Stimulated activated CD8-positive, alpha-beta memory T cell treated with anti-CD3 and anti-CD28 coated beads, Interleukin-4, amount 100 ng/mL, for 24 hours (primary cell): ENCODE measurements at places on chromosomes 3 and 15.

- no peak for DNase-seq
Measured at GRCh38 chr15:51353976-51354375, 12.5 kb downstream of the GLDN start.

DNA sequence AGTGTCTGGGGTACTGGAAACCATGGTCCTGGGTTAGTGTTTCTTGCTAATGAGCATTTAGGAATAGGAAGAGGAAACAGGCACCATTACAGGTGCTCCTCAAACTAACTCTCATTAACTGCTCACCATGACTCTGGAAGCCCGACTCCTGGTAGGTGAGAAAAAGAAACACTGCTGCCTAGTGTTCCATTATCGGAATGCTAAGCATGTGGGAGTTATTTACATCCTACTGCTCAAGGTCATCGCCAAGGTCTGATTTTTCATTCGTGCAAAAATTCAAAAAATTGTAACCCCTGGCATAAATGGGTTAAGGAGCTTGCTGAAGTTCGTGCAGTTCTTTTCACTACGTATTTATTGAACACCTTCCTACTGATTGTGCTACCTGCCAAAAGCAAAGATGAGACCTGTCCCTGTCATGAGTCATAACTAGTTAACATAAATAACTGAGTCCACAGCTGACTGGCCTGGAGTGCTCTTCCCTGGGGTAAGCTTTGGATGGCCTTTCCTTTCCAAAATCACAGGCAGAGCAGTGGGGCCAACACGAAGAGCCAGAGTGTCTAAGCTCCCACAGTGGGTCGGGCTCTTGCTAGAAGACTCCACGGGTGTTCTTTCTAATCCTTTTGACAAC, 22.7 kb upstream of the PAQR5 start:
- DNase-seq: no peak

DNA sequence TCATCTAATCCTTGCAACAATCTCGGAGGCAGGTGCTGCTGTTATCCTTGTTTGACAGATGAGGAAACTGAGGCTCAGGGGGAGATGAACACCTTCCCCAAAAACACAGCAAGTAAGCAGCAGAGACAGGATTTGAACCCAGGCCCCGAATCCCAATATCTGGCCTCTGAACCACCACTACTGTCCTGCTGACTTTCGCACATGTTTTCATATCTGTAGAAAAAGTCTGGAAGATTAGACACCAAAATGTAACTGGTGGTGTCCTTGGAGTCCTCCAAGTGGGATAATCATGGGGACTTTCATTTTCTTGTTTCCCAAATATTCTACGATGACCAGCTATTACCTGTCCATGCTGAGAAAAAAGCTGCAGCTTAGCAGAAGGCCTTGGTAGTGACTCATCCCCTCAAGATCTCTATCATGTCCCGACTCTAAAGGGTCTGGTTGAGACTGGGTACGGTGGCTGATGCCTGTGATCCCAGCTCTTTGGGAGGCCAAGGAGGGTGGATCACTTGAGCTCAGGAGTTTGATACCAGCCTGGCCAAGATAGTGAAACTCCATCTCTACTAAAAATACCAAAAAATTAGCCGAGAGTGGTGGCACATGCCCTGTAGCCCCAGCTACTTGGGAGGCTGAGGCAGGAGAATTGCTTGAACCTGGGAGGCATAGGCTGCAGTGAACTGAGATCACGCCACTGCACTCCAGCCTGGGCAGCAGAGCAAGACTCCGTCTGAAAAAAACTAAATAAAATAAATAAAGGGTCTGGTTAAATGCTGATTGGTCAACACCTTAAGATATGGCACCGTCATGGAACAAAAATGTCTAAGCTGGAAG, 8.6 kb downstream of the IRAK2 start:
- no peak for DNase-seq

DNA sequence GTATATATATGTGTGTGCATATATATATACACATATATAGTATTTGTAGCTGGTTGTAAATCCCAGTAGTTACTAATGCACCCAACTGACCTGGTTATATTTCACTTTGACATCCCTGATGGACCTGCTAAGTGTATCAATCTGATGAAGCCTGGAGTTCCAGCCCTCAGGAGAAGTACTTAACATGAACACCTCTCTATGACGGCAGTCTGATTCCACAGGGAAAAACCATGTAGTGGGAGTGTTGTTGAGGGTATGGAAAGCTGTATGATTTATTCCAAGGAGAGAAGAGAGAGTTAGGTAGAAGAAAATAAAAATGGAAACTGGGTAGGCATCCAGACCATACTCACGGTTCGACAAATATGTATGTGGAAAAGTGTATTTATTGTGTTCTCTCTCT, 531.2 kb upstream of the SEMA6D start:
- no peak for DNase-seq

DNA sequence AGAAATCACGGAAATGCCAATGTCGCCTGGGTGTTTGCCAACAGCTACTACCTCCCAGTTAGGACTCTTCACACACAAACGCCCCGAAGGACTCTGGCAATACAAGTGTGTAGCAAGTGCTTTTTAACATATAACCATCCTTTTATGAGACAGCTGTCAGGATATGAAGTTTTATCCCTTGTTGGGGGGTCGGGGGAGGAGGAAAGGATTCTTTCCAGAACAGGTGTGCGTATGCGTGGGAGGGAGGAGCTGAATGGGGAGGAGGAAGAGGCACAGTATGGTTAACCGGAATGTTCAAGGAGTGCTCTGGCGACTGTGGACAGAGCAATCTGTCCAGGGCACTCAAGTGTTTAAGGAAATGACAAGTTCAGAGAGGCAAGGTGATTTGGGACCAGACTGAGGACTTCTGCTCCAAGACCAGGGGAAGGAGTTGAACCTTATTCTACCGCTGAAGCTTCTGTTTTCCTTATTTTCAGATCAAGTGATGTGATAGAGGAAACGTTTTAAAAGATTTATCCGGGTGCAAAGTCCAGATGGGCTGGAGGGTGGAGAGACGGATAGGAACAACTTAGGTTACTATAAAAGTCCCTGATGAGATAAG, 1.3 kb downstream of the TSPAN3 start:
- DNase-seq: no peak

GRCh38 chr15:59189241-59189640, 17.4 kb upstream of the LDHAL6B start:
- no peak for DNase-seq

DNA sequence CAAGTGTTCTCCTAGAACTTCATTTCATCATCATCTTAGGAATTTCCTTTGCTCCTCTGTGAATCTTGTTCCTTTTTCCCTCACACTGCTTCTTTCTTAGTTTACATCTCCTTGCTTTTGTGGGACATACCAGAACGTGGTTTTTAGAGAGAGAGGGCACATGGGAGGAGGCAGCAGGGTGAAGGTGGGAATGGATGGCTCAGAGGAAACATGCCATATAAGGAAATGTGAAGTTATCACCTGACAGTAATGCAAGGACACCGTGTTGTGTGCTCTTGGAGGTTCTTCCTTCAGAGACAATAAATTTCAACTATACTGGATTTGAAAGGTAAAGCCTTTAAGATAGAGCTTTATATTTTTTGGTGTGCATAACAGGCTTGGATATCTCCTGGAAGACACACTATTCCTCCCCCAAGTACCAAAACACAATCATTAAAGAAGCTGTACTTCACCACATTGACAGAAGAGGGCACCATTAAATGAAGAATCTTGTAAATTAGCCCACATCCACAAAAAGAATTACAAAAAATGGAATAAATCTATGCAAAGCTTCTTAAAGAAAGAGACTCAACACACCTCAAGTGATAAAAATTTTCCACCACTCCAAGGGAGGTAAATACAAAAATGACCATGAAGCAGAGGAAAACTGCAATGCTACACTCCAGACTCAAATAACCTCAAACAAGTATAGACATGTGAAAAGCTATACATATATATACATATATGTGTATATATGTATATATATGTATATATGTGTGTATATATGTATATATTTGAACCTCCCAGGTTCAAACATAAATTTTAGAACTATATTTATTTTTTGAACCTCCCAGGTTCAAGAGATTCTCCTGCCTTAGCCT, 26.1 kb downstream of the RPL39L start:
- DNase-seq: no peak

GRCh38 chr3:178075344-178075743, 460.9 kb upstream of the KCNMB2 start:
- no peak for DNase-seq

- no peak for DNase-seq
Measured at GRCh38 chr15:37199545-37199944, 99.2 kb upstream of the MEIS2 start.

DNA sequence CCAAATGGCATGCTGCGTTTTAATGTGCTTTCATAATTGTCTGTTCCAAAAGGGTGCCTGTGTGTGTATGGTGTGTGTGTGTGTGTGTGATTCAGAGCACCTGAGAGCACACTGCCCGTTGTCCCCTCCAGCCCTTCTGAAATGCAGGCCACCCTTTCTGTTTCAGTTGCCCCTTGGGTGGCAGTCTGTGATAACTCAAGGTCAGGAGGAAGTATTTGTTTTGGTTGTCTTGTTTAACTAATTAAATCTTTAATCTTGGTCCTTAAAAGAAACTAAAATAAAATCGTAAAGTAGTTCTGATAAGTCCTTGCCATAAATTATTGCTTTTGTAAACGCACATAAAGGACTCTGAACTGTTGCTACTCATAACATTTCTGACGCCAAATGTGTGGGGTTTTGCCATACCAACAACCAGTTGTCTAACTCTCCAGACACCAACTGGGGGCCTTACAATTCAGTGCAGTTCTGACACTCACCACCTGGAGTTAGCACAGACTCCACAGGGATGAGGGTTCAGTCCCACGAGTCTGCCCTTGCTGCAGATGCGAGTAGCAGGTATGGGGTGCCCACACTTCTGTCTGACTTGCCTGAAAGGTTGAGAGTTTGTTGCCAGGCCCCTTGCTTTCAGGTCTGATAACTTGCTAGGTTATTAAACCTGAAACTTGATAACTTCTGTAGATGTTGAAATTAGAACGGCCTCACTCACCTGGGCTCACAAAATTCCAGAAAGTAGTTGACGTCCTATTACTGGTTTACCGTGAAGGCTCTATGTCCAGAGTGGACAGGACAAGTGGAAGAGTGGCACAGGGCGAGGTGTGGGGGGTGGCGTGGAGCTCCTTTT, 157.3 kb downstream of the IGF1R start:
- DNase-seq: no peak

- no peak for DNase-seq
Measured at GRCh38 chr3:112974178-112974517, 755 bp downstream of the CD200R1 start.

GRCh38 chr3:99902091-99902490, 84.4 kb downstream of the CMSS1 start:
- no peak for DNase-seq

GRCh38 chr15:38068626-38069391, 134.4 kb downstream of the TMCO5A start:
- no peak for DNase-seq

GRCh38 chr15:31399544-31400171, 73.0 kb downstream of the KLF13 start:
- no peak for DNase-seq

GRCh38 chr15:27067175-27067574, 96.2 kb downstream of the GABRG3 start:
- DNase-seq: no peak

DNA sequence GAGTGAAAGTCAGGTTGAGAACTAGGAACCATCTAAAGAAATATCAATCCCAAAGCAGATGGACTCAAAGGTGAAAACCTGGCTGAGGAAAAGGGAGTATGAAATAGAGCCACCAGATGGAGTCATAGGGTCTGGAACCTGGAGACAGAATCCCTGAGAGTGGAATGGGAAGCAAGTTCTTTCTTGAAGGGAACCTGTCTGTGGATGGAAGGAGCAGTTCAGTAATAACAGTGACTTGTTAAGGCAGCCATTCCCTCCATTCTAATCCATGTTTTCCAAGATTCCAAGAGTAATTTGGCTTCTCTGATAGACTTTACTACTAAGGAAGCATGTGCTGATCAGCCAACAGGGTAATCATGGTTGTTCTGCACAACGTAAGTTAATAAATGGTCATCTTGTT, 22.5 kb upstream of the AQP9 start:
- DNase-seq: no peak

DNA sequence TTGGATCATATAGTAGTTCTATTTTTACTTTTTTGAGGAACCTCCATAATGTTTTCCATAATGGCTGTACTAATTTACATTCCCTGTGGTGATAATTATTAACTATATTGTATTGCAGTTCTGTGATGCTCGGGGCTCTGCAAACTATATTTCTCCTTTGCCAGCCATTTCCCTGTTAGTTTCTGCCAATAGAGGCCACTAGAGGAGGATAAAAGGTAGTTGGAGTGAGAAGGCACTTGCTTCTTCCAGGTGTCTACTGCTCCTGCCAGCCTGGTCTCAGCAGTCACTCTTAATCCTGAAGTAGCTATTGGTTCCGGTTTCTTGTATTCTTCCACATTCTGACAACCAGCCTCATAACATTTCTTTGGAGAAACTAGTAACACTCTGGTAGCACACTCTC, 233.9 kb upstream of the GBE1 start:
- no peak for DNase-seq

DNA sequence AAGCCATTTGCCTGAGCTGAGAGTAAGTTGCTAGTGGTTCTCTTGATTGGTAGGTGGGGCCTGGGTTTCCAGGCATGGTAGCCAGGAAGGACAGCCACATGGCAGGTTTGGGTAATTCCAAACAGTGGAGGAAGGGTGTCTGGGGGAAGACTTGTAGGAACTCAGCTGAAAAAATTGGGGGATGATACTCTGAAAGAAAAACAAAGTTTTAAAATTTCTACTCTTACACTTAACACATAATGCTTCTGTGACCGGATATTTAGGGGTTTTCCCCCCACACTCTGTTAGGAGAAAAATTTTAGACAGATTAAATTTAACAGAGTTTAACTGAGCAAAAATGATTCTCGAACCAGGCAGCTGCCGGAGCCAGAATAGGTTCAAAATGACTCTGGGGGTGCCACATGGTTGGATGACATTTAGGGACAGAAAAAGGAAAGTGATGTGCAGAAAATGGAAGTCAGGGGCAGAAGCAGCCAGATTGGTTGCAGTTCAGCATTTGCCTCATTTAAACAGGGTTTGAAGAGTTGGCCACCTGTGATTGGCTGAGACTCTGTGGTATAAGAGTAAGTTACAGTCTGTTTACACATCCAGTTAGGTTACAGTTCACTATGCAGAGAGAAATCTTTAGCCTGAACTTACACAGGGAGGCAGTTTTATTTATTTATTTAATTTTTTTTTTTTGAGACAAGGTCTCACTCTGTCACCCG, 8.1 kb downstream of the B2M start:
- DNase-seq: peak; percentile 45

DNA sequence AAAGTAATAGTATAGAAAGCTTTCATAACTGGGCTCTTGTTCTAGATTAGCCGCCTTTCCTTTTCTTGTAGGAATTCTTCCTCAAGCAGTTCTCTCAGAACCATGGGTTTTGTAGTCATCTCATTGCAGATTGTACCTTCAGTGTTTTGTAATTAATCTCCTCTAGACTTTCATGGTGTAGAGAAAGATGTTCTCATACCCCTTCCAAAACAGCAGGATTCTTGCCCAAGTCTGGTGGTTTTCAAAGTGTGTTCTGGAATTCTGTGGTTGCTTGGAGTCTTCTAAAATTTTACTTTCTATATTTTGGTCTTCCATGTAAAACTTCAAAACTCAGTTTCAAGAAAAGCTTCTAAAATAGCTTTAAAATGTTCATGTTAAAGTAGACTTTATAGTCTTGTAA, 293.8 kb downstream of the PTPRG start:
- no peak for DNase-seq
